ENCODE measurements at places on chromosomes 3 and 15.

- no peak for DNase-seq
- no peak overlapping the region for H3K27ac ChIP-seq
- H3K4me1 ChIP-seq, result peaks cover 5% of the 10 kb centered on the region
These were observed 29.7 kb upstream of the KLF13 start for GRCh38 chr15:31296646-31297574.

DNA sequence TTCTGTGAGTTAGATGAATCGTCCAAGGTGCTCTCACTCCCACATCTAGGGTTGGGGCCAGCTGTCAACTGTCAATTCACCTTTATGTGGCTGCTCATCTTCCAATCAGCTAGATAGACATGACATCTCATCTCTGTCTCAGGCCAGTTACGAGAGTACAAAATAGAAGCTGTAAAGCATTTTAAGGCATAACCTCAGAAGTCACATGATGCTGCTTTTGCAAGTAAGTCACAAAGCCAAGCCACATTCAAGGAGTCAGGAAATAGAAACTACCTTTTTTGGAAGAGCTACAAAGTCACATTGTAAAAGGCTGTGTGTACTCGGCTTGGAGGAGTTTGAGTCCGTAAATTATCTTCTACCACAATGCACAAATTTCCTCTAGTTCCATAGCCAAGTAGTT, 5.1 kb upstream of the CCR1 start:
- no peaks in the 10 kb centered on the region for H3K27me3 ChIP-seq
- H3K4me1 ChIP-seq, result no peaks in the 10 kb centered on the region
- no peaks in the 10 kb centered on the region for H3K36me3 ChIP-seq
- DNase-seq, result no peak

DNA sequence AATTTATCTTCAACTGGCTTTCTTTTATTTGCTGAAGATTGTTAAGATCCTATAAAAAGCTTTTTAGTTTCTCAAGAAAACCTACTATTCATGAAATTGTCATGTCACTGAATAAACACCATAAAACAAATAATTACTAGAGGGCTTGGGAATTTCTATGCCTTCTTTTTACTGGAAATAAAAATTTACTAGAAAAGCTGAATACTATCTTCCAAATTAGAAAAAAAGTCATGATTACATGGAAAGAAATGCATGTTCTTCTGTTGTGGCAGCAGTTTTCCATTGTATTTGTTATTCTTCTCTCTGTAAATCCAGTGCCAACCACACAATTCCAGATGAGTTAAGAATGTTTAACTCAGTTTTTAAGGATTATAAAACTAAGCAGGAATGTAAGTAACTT, 153.8 kb downstream of the RAP2B start:
- no peak overlapping the region for H3K27ac ChIP-seq
- DNase-seq, result no peak
- H3K36me3 ChIP-seq, result no peaks in the 10 kb centered on the region
- no peak overlapping the region for H3K4me3 ChIP-seq

- no peak overlapping the region for H3K27ac ChIP-seq
- H3K4me3 ChIP-seq, result no peak overlapping the region
- H3K4me1 ChIP-seq, result no peaks in the 10 kb centered on the region
- DNase-seq, result no peak
These were observed 821.6 kb downstream of the SQOR start for GRCh38 chr15:46456456-46456855.

GRCh38 chr3:17605032-17605431, 137.4 kb downstream of the TBC1D5 start:
- no peak overlapping the region for H3K4me3 ChIP-seq
- no peaks in the 10 kb centered on the region for H3K36me3 ChIP-seq
- no peak for DNase-seq

DNA sequence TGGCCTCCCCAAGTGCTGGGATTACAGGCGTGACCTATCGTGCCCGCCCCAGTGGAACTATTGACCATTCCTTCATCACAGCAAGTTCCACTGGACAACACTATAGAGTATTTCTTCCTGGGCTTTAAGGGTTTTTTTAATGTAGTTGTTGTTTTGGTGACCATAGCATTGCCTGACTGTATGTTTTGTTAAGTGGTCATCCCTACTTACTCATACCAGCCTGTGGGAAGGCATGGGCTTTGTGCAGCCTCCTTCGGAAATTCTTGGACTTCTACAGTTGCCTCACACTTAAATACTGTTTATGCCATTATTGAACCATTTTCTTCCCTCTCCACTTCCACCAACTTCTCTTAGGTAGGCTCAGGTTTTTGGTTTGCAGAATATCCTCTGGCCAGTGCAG, 19.9 kb upstream of the ALPK3 start:
- H3K36me3 ChIP-seq, result peaks cover 72% of the 10 kb centered on the region
- H3K27me3 ChIP-seq, result no peaks in the 10 kb centered on the region
- H3K27ac ChIP-seq, result no peak overlapping the region
- no peak for DNase-seq

DNA sequence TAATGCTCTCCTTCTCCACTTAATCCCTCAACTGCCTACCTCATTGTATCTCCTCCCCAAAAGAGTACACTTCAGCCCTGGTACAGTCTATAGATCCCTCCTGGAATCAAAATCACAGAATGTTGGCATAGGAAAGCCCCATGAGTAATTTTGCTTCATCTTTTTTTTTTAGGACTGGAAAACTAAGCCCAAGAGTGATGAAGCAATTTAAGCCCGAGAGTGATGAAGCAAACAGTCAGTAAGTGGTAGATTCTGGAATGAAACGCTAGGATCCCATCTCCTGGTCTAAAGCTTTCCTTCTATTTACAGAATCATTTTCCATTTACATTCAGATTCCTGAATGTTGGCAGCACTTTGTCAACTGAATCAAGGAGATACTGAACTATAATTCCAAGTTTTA, 29.8 kb upstream of the PLAAT1 start:
- no peaks in the 10 kb centered on the region for H3K4me1 ChIP-seq
- H3K27ac ChIP-seq, result no peak overlapping the region
- no peak overlapping the region for H3K4me3 ChIP-seq
- DNase-seq, result no peak

DNA sequence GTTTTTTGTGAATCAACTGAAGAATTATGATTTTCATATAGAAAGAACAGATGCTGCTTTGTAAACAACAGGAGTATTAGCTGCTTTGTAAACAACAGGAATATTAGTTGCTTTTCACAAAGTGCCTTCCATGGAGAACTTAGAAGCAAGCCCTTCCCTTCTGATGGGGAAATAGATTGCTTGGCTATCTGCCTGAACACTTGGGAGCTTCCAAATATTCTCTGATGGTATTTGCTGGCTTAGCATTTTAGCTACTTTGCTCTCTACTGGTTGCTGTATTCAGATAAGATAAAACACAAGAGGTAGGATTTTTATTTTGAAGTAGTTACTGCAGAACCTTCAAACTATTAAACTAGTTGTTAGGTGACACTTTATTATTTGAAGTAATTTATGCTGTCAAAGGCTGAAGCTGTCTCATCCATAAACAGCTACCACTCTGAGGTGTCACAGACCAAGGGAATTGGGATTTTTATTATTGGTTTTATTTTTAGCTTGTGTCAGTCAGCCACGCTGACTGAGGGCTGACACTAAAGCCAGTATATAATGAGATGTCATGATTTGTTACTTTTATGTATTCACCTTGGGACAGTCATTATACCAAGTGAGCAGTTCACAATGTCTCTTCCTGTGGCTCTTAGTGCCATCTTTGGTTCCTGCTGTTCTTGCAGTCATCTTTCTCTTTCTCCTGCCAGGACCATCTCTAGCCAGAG, 50.0 kb downstream of the ZIC1 start:
- H3K4me3 ChIP-seq, result no peak overlapping the region
- no peak overlapping the region for H3K27ac ChIP-seq
- H3K27me3 ChIP-seq, result no peaks in the 10 kb centered on the region
- H3K36me3 ChIP-seq, result no peaks in the 10 kb centered on the region
- no peak for DNase-seq
- H3K4me1 ChIP-seq, result no peaks in the 10 kb centered on the region

- DNase-seq, result no peak
- H3K4me1 ChIP-seq, result peaks cover 12% of the 10 kb centered on the region
- H3K27me3 ChIP-seq, result no peaks in the 10 kb centered on the region
- peak overlapping the region; percentile 60 for H3K4me3 ChIP-seq
- no peaks in the 10 kb centered on the region for H3K36me3 ChIP-seq
These were observed 76.8 kb downstream of the TAMM41 start for GRCh38 chr3:11769704-11770476.

- H3K4me3 ChIP-seq, result no peak overlapping the region
- no peak for DNase-seq
- H3K27me3 ChIP-seq, result no peaks in the 10 kb centered on the region
- H3K4me1 ChIP-seq, result no peaks in the 10 kb centered on the region
- H3K27ac ChIP-seq, result no peak overlapping the region
- no peaks in the 10 kb centered on the region for H3K36me3 ChIP-seq
These were observed 541.1 kb downstream of the NLGN1 start for GRCh38 chr3:173938616-173939015.

- peaks cover 7% of the 10 kb centered on the region for H3K36me3 ChIP-seq
- H3K4me1 ChIP-seq, result no peaks in the 10 kb centered on the region
- no peak for DNase-seq
- no peak overlapping the region for H3K27ac ChIP-seq
These were observed 15.1 kb downstream of the TTC14 start for GRCh38 chr3:180617049-180617448.

- no peaks in the 10 kb centered on the region for H3K36me3 ChIP-seq
- H3K4me3 ChIP-seq, result no peak overlapping the region
- DNase-seq, result no peak
- no peak overlapping the region for H3K27ac ChIP-seq
These were observed 563.5 kb downstream of the PDCD6IP start for GRCh38 chr3:34361921-34362320.

DNA sequence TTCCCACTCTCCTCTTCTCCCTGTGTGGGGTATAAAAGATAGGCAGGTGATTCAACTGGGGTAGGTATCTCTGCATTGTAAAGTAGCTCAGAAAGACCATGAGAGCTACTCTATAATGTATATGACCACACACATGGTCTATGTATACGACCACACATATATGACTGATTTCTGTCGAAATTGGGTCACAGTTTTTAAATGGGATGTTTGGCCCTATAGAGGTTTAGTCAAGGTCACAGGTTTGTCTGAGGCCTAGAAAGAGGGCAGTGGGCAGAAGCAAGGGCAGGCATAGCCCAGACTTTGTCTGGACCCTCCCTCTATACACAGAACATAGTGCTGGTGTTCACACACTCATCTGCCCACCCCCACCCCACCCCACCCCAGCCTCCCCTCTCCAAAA, 4.4 kb downstream of the LAMP3 start:
- no peak for DNase-seq
- H3K27ac ChIP-seq, result no peak overlapping the region
- H3K27me3 ChIP-seq, result no peaks in the 10 kb centered on the region
- H3K36me3 ChIP-seq, result no peaks in the 10 kb centered on the region
- no peak overlapping the region for H3K4me3 ChIP-seq

DNA sequence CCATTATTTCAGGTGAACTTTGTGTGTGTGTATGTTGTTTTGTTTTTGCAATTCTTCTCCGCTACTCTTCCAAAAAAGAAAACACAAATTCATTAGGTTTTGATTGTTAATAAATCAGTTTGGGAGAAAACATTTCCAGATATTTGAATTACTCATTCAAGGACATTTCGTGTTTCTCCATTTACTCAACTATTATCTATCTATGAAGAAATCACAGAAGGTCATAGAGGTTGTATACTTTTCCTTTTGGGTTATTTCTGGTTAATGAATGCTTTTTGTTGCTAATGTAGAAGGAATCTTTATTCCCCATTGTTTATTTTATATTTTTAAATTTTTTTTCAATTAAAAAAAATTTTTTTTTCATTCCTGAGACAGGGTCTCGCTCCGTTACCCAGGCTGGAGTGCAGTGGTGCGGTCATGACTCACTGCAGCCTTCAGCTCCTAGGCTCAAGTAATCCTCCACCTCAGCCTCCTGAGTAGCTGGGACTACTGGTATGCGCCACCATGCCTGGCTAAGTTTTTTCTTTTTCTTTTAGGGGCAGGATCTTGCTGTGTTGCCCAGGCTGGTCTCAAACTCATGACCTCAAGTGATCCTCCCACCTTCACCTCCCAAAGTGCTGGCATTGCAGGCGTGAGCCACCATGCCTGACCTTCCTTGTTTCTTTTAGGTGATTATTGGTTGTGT, 28.4 kb downstream of the IGF1R start:
- H3K27ac ChIP-seq, result peak overlapping the region; percentile 67
- H3K27me3 ChIP-seq, result no peaks in the 10 kb centered on the region
- H3K4me1 ChIP-seq, result peaks cover 80% of the 10 kb centered on the region
- no peak for DNase-seq
- H3K4me3 ChIP-seq, result no peak overlapping the region
- no peaks in the 10 kb centered on the region for H3K36me3 ChIP-seq

GRCh38 chr3:177419904-177420601, 222.8 kb upstream of the TBL1XR1 start:
- H3K4me1 ChIP-seq, result peaks cover 3% of the 10 kb centered on the region
- H3K27me3 ChIP-seq, result no peaks in the 10 kb centered on the region
- no peak overlapping the region for H3K4me3 ChIP-seq
- no peak overlapping the region for H3K27ac ChIP-seq
- DNase-seq, result no peak

DNA sequence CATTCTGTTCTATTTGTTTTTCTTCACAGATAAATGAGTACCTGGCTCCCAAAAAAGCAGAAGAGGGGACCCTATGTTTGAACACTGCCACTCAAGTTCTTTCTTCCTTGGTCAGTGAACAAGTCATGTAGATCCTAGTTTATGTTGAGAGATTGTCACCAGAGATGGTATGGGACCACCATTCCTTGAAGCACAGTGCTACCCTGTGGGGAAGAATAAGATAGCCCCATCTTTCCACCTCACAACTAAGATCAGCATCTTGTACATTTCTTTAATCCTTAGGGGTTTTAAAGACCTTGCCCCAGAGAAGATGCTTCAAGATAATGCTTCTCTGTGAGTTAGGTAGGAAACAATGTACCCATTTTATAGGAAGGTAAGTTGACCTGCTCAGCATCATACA, 233.5 kb upstream of the WNT5A start:
- H3K27ac ChIP-seq, result no peak overlapping the region
- no peak overlapping the region for H3K4me3 ChIP-seq
- H3K27me3 ChIP-seq, result no peaks in the 10 kb centered on the region
- DNase-seq, result no peak
- H3K36me3 ChIP-seq, result no peaks in the 10 kb centered on the region

DNA sequence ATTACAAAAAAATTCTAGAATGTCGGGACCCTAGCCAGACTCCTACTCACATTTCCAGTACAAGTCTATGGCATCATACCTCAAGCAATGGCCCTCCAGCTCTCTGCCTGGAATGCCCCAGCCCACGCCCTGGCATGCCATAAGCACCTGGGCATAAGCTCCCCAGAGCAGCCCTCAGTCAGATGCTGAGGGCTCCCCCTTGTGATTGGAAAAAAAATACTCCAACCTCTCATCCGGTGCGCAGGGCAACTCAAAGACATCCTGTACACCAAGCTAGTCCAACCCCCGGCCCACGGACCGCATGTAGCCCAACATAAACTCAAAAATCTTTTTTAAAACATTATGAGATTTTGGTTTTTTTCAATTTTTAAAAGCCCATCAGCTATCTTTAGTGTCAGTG, 115.4 kb downstream of the NEK10 start:
- H3K4me3 ChIP-seq, result no peak overlapping the region
- no peaks in the 10 kb centered on the region for H3K36me3 ChIP-seq
- DNase-seq, result no peak
- H3K27ac ChIP-seq, result no peak overlapping the region
- H3K27me3 ChIP-seq, result no peaks in the 10 kb centered on the region

GRCh38 chr15:81373176-81373575, 837 bp downstream of the TMC3 start:
- DNase-seq, result no peak
- no peaks in the 10 kb centered on the region for H3K36me3 ChIP-seq
- H3K4me3 ChIP-seq, result no peak overlapping the region
- H3K4me1 ChIP-seq, result no peaks in the 10 kb centered on the region
- no peak overlapping the region for H3K27ac ChIP-seq

GRCh38 chr3:45610119-45610518, 15.6 kb downstream of the LIMD1 start:
- peak overlapping the region; percentile 95 for H3K27ac ChIP-seq
- no peaks in the 10 kb centered on the region for H3K36me3 ChIP-seq
- no peaks in the 10 kb centered on the region for H3K27me3 ChIP-seq

All from thoracic aorta (tissue), 2 donors.